ENCODE measurements at places on chromosomes 12 and 14. TPM values are rescaled to one million over a fixed set of nuclear protein-coding genes. Genes with fewer than 3 reads are reported as not detected.

UBR7 gene
- total RNA-seq: 12.9 TPM

AQP2 gene
- total RNA-seq: not detected

DNAJC22 gene
- total RNA-seq: not detected

PSMC1 gene
- total RNA-seq: 107 TPM

SSTR1 gene
- total RNA-seq: 0.29 TPM

NOVA1 gene
- 11.7 TPM for total RNA-seq

RNF212B gene
- not detected for total RNA-seq

TMEM253 gene
- total RNA-seq: 2.2 TPM

DNA sequence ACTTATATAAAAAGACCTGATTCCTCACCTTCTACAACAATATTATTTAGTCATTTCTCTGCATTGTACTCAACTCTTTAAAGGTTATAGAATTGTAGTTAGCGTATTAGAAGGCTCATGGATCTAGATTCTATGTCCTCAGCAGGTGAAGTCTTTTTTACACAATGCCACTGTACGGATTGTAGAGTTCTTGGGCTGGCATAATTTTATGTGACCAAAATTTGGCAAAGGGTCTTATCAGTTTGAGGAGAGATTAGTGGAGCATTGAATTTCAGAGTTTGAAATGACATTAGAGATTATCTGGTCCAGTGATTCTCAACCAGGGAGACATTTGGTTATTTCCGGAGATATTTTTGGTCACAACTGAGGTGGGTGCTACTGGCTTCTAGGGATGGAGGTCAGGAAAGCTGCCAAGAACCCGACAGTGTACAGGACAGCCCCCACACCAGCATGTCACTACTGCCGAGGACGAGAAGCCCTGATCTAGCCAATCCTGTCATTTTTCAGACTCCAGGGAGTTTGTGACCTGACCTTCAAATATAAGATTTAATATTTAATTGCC is 63.9 kb downstream of the BICD1 start:
- no peak for DNase-seq

DNA sequence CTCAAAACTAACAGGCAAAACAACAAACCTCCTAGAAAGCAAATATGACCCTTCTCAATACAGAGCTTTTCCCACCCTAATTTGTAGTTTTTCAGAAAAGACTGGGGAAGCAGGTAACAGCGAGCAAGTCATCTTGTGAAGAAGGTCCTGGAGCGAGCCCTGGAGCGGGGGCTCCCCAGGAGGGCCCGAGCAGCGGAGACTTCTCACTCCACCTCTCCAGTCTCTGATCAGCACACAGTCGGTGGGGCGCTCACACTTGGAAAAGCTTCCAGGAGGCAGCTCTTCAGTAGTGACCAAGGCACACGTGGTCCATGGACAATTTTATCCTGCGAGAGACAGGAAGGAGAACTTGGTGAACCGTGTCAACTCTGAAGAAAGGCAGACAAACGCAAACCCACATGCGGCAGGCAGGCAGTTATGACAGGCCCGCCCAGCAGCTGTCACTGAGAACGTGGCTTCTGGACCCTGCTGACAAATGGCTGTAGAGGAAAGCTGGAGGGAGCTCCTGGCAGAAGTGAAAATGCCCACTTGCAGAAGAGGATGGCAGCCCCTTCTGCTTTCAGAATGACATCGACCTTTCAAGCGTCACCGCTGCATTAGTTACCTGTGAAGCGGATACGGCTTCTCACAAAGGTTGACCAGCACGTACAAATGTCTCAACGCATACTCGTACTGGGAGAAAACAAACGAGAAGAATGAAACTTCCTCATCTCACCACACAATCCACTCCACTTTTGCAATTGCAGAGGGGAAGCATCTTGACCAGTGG is 44.2 kb downstream of the LGMN start:
- no peak for DNase-seq

DNA sequence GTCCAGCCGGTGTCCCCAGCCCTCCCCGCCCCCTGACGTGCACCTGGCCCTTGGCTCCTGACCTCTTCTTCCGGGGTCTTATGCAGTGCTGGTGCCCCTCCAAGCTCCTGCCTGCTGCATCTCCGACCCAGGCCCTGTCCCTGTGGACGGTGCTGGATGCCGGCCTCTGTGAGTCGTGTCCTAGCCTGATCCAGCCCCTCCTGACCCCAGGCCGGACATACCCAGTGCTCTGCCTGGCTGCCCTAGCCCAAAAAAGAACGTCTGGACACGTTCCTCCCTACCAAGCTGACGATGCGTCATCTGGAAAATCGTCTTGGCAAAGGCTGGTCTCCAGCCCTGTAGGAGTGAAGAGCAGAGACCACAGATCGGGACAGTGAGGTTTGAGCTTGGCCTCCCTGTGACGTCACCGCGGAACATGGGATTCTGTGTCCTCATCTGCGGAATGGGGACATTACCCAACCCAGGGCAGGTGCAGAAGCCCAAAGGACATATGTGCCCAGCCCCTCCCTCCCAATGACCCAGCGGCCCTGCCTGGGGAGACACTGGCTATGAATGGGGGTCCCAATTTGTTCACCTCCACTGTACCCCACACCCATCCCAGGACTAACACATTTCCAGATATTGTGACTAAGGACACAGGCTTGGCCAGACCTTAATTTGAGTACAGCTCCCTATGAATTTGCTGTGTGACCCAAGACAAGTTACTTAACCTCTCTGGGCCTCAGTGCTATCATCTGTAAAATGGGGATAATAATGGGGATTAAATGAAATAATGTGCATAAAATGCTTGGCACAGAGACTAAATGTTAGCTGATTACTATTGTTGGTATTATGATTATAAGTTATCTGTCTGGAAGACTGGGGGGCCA is 51.0 kb upstream of the BCL11B start:
- peak; percentile 87 for DNase-seq

DNA sequence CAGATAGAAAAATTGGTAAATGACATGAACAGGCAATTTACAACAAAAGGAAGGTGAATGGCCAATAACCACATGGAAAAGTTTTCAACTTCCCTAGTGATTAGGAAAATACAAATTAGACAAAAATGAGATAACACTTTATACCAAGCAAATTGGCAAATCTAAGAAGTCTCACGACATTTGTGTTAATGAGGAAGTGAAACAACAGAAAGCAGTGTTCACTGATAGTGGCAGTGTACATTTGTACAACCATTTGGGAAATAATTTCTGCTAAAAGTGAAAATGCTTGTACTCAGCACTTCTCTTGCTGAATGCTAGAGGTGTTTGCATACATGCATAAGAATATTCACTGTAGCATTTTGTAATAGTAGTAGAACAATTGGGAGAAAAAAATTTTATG is 126.6 kb downstream of the LLPH start:
- DNase-seq: no peak

- DNase-seq: no peak
Measured at GRCh38 chr12:54258201-54258681, 21.7 kb downstream of the CBX5 start.

DNA sequence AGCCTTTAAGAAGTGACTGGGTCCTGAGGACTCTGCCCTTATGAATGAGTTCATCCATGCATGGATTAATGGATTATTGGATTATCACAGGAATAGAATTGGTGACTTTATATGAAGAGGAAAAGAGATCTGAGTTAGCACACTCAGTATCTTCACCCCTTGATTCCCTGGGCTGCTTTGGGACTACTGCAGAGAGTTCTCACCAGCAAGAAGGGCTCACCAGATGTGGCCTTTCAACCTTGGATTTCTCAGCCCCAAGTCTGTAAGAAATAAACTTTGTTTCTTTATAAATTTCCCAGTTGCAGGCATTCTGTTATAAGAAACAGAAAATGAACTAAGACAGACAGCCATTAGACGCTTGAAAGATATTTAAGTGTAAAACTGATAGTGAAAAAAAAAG is 509.2 kb downstream of the FLRT2 start:
- no peak for DNase-seq

DNA sequence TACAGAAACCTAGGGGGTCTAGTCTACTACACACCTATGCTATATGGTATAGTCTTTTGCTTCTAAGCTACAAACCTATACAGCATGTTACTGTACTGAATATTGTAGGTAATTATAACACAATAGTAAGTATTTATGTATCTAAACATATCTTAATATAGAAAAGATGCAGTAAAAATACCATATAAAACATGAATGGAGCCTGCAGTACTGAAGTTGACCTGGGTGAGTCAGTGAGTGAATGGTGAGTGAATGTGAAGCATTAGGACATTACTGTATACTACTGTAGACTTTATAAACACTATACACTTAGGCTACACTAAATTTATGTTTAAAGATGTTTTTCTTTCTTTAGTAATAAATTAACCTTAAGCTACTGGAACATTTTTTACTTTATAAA is 13.1 kb upstream of the ABCD2 start:
- no peak for DNase-seq

DNA sequence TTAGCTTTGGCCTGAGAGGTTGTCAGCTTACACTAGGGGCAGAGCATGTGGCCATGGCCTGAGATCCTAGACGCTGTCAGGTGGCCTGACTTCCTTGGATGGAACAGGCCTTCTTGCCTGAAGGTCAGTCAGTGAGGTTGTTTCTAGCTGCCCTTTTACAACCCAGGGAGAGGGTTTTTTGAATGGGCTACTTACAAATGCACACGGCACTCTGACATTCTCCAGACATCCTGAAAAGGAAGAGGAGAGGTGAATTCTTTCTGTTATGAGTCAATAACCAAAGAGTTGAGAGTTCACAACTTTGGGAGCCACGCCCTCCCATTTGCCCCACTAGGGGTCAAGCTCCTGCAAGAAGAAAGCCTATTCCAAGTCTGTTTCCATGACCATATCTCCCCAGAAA is 7.8 kb downstream of the KRT76 start:
- DNase-seq: no peak

DNA sequence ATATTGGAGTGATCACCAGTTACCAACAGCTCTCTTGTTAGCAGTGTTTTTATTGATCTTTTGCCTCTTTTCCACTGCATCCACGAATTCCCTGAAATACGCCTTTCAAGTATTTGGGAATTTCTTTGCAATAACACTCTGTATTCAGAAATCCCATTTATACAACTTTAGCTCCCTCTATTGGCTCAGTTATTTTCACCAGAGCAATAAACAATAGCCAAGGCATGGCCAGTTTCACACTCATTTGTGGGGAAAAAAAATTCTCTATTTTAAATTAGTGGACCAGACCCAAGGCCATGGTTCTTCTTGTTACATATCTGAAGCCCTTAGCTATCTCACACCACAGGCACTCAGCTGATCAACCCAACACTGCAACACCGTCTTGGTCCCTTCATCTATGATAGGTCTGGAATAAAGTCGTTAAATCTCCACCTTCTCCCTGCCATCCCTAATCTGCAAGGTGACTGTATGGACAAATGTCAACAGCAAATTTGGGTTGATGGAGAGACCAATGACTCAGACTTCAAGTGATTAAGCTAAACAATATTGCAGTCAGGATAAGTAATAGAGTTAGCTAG is 92.4 kb upstream of the TMEM260 start:
- DNase-seq: no peak

DNA sequence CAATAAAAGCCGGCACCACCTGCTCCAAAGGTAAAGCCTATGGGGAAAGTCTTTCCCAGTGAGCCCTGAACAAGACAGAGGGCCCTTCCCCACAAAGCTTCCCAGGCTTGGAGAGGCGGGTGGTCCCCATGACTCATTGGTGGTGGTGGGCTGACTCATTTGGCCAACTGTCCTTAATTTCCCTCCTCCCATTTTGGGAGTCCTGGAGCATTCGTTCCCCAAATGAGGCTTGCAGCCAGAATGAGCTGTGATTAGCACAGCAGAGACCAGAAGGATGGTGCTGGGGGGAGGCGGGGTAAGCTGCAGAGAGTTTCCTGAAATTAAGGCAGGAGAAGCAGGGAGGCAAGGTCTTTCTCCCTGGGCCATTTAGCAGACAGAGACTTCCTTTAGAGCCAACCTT is 241.7 kb downstream of the DPF3 start:
- no peak for DNase-seq

DNA sequence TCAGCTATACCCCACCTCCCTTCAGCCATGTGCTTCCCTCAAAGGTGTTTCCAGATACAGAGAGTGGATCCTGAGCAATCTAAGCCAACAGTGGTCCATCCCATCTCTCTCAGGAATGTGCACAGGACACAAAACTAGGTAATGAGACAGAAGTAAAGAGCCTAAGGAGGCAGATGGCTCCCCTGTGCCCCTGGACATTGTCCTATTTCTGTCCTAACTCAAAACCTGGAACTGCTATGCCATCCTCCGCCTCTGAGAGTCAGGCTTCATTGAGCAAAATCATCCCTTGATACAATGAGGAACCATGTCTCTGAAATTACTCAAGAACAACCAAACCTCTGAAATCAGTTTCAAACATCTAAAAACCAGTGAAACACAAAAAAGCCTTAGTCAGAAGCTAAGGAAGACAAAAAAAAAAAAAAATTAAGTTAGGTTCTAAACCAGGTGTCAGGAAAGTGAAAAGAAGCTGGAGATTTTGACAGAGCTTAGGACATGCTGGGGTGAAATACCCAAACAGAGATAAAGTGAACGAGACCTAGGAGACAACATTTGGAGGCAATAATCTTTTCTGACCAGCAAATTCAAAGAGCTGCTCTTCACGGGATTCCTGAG is 200.3 kb upstream of the PLEKHG7 start:
- no peak for DNase-seq

- DNase-seq: no peak
Measured at GRCh38 chr12:49058366-49059044, 2.1 kb downstream of the KMT2D start.

GRCh38 chr12:4030929-4031702 is 157.9 kb upstream of the PARP11 start:
- DNase-seq: peak; percentile 95

- DNase-seq: peak; percentile 65
Measured at GRCh38 chr12:108568338-108569154, 6.2 kb downstream of the ISCU start.

DNA sequence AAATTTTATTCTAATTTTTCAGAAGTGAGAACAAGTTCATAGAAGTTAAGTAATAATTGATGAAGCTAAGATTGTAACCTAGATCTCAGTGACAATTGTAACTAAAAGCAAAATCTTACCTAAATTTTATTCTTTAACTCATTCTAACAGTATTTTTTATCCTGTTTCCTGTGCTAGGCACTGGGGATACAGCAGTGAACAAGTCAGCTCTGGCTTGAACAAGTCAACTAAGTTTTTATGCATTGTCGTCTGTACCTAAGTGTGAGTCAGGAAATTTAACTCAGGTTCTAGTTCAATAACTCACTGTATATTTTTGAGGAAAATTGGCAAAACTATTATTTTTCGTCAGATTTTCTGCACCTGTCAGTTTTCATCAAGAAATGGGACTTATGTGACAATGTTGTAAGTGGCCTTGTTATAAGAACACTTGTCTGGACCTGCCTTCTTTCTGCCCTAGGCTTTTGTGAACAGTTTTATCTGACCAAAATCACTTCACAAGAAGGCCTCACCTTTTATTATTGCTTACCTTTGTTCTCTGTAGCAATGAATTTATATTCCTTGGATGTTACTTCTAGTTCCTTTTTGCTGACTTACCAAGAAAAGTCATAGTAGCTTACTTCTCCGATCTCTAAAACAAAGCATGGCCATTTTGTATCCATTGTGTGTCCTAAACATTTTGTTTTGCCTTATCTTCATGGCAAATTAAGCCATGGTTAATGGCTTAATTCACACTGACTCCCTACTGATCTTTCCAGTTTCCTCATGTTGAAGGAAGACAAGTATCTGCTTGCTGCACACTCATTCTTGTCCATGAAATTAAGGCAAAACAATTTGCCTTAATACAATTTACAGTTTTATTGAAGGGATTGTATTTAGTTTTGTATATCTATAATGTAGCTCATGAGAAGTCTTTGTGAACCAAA is 2.7 kb downstream of the TMTC3 start:
- no peak for DNase-seq
